ENCODE measurements at places on chromosomes 6 and 20.

DNA sequence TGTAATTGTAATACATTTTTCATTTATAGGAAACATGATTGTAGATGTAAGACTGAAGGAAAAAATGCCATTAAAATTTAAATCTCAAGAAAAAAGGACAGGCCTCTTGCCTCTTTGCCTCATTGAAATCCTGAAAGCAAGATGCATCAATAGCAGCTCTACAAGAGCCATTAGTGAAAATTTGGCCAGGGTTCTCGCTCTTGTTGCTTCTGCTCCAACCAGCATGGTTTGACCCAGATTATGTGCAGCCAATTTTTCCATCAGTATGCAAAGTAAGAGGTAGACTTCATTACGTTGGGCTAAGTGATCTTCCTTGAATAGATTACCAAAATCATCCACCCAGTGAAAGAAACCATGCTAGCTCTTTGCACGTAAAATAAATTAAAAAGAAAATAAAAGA, 106.6 kb downstream of the SGK1 start:
- no peak for DNase-seq

DNA sequence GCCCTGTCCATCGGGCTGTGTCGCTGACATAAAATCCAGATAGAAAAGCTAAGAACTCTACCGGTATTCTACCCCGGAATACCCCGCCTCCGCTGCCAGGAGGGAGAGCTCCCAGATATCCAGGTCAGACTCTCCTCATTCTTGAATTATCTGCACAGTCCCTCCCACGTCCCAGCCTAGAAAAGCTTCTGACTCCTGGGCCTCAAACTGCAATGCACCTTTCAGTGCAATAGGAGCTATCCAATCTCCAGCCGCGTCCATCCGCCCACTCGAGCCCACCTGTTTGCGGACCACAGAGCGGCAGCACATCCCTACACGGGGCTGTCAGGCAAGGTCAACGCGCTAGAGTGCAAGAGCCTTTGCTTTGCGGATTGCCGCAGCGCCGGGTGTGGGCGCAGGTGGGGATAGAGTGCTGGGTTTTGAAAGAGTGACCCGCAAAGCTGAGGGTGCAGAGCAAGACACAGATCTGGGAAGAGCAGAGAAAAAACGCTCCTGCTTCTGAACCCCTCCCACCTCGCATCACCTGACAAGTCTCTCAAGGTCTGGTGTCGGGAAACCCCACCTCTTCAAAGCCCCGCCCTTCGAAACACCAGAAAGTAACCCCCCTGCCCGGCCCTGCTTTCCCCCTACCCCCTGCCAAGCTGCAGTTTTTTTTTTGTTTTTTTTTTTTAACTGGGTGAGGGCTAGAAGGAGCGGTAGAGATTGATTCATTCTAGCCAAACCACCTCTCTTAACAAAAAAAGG, 1.3 kb downstream of the TAPBP start:
- peak; percentile 80 for DNase-seq

- DNase-seq: no peak
Observed at GRCh38 chr6:36061236-36061635, 33.6 kb downstream of the MAPK14 start.

DNA sequence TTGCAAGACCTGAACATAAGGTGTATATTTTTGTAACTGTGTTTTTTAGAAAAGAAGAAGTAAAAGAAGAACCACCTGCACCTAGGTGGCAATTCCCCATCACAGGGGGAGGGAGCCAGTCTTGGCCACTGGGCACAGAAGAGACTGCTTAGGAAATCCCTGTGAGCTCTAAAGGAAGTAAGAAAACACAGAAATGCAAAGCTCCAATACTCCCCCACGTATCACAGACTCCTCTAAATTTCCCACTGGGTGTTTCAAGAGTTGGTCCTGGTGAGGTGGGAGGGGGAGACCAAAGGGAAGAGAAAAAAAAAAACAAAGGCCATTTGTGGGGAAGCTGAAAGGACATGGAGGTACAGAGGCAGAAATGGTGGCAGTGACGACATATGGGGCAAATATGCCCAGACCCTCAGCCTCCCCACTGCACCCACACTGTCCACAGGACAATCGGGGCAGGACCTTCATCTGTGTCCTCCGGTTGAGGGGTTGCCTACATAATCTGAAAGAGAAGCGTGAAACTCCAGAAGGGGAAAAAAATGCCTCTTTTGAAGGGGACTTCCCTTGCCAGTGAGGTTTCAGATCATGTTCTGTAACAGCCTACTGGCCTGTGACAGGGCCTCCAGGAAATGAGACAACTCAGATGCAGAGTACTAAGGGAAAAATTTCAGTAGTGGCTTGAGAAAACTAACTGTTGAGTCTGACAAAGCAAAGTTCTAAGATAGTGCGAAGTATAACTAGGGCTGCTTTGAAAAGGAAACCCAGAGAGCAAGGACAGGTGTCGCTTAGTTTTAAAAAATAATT, 226.2 kb upstream of the MARCKS start:
- peak; percentile 11 for DNase-seq
